NCI-H526 (cell line): ENCODE measurements at places on chromosomes 5 and 9.

DNA sequence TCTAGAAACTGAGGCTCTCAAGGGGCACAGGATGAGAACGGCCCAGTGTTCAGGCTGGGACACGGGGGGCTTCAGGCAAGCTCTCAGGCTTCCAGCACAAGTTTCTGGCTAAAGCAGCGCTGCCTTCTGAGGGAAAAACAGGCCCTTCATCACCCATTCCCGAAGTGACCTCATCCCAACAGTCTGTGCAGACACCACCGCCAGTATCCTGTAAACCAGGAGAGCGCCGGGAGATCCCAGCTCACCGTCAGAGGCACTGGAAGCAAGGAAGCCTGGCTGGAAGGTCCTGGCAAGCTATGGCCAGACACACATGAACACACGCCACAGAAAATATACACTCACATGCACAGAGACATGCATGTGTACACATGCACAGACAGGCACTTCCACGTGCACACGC is 8.8 kb downstream of the SLC12A7 start:
- DNase-seq = no peak

GRCh38 chr5:118405650-118406061 is 582.7 kb downstream of the DTWD2 start:
- DNase-seq = no peak

- DNase-seq = no peak
Measured at GRCh38 chr5:76074487-76075065, 8.6 kb upstream of the SV2C start.

- no peak for DNase-seq
Measured at GRCh38 chr9:35682520-35683315, 7.0 kb downstream of the TPM2 start.

DNA sequence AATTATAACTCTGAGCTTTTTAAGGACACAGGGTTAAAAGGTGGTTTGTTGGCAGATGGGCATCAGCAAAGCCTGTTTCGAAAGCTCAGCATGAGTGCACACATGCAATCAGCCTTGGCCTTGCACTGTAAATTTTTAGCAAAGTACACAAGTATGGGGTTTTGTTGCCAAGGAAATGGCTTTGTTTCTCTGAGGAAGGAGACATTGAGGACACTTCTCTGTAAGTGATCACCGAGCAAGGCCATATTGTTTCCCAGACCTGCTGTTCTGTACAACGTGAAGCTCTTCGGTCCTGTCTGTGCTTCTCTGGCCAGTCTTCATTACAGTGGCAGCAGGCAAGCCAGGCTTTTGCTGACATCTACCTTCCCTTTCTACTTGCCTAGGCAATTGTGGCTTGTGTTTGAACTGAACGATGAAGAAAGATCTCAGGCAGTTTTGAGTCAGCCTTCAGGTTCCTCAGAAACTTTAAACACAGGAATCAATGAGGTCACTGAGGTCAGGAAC is 27.9 kb upstream of the GLRX start:
- no peak for DNase-seq
